GM04503 (cell line): ENCODE measurements at places on chromosomes 5 and 9.

DNA sequence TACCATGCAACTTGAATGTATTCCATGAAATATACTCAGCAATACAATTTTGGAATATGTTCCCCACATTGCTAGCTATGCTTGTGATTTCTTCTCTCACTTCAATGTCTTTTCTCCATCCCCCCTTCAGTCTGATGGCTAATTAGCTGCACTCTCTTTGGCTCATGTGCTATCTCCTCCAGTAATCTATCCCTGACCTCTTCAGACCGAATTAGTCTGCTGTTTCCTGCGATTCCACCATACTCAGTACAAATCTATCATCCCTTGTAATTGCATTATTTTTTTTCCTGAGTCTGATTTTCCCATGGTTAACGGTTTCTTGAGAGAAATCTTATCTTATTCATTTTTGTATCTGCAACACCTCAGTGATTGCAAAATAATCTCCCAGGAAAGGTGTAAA is 360.7 kb upstream of the CDH10 start:
- no peak for DNase-seq

DNA sequence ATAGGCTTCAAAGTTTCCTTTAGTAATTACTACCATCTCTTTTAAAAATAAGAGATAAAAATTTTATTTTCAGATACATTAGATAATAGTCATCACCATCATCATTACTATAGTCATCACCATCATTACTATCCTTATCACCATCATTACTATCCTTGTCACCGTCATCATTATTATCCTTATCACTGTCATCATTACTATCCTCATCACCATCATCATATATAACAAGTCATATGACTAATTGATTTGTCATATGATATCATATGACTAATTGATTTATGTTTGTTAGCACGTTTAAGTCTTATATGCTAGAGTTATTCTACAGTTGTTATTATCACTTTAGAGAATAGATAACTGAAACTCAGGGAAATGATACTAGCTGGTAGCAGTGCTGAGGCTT is 382.1 kb upstream of the CDH18 start:
- no peak for DNase-seq

DNA sequence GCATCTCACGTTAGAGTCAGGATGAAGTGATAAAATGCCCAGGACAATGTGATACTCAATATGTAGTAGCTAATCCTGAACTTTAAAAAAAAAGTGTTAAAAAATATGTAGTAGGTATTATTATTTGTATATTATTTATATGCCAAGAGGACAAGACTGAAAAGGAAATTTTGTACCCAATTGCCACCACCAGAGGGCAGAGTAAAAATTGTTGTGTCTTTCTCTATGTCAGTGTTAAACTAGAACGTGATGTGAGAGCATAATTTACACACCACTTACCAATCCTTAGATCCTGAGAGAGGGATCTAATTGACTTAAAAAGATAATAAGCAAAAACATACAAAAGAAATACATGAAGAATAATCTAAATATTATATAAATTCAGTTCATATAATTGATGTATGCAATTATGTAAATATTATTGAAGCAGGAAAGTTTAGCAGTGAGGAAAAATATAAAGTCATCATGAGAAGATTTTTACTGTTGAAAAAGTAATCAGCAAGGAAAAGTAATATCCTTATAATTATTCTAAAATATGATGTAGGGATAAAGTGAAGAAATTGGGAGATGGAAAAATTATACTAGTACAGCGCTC is 288.9 kb downstream of the RAB3C start:
- DNase-seq, result no peak

- no peak for DNase-seq
These were observed 125.9 kb downstream of the CEP120 start for GRCh38 chr5:123297198-123297831.

- DNase-seq, result peak; percentile 54
These were observed 160.8 kb upstream of the CDKN2B start for GRCh38 chr9:22169727-22170503.

DNA sequence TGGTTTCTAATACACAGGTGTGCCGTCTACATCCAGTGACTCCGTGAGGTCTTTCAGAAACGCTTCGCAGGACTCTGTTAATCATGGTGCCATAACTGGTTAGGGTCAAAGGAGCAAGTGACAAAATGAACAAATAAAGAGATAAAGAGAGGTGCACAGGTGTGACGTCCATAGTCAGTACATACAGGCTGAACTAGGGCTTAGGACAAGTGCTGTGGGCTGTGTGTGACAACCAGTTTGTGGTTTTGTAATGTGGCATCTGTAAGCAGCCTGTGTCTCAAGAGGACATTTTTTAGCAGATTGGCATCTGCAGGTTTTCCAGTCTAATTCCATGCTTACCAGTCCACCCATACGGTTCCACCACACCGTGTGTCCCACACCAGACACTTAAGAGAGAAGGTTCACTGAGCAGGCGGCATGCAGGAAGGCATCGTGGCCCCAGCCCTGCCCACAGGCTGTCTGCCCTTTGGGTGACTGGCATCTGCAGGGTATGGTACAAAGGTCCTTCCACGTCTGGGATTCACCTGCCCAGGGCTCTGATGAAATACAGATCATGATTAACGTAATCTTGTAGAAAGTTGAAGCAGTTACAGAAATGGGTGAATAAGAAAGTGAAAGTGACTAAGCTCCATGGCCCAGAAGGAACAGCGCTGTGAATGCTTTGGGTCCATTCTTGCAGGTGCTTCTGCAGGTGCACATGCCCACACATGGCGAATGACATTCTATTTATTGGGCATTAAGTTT is 26.9 kb downstream of the SRD5A1 start:
- DNase-seq, result no peak

GRCh38 chr5:180133060-180133459 is 61.5 kb upstream of the RNF130 start:
- DNase-seq, result no peak

DNA sequence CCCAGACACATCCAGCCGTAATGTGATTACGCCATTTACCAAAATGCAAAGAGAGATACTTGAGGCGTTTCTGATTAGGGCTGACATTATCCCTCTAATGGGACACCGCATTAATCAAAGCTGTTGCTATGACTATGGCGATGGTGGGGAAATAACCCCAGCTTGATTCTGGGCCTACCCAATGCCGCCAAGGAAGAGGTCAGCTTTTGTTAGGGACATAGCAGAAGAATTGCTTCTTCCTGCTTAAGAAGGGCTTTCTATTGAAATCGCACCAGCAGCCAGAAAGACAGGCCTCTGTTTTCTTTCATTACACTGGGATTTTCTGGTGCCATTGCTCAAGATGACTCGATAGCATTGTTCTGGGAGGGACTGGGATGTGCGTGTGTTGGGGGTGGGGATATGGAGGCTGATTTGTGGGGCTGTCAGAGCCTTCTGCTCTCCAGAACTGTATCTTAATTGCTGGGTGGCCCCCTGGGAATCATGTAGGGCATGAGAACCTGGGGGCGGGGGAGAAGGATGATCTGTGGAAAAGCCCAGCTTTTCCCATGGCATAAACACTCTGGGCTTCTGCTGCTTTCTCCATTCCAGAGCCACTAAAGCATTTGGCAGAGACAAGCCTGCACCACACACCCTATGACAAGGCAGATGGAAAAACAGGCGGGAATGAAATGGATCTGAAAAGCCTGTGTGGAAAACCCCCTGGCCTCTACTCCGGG is 106.5 kb upstream of the RAD23B start:
- DNase-seq, result peak; percentile 79

GRCh38 chr9:31776471-31776870 is 608.0 kb upstream of the ACO1 start:
- DNase-seq, result no peak

GRCh38 chr5:26856238-26856637 is 182.1 kb downstream of the CDH9 start:
- no peak for DNase-seq

DNA sequence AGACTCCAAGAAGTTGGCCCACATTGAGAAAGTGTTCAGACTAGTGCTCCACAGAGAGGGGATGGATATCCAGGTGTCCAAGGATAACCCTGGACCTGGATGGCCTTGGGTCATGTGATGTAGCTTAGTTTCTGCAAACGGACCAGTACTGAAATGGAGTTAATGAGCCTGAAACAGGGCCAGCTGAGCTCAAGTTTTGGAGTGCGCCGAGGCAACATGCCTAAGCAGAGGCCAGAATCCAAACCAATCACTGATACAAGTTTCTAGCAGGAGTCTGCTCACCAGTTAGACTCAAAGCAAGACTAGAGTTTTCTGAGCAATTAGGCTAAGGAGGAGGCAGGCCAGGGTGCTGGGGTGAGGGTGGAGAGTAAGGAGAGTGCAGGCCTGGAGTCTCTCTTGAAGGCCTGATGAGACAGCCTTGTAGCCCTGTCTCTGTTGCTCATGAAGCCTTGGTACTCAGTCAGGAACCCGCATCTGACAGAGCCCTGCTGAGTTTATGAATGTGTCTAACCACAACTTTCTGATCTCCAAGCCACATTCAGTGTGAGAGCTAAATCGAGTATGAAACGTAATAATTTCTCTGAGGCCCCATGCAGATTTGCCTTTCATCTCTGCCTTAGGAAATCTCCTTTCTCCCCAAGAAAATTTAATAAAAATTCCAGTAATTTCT is 68.9 kb upstream of the EQTN start:
- no peak for DNase-seq

GRCh38 chr9:22922222-22922621 is 475.6 kb downstream of the DMRTA1 start:
- no peak for DNase-seq

- no peak for DNase-seq
These were observed 15.4 kb downstream of the FAM81B start for GRCh38 chr5:95406426-95407090.

GRCh38 chr5:177162379-177162778 is 28.8 kb downstream of the NSD1 start:
- DNase-seq, result no peak

DNA sequence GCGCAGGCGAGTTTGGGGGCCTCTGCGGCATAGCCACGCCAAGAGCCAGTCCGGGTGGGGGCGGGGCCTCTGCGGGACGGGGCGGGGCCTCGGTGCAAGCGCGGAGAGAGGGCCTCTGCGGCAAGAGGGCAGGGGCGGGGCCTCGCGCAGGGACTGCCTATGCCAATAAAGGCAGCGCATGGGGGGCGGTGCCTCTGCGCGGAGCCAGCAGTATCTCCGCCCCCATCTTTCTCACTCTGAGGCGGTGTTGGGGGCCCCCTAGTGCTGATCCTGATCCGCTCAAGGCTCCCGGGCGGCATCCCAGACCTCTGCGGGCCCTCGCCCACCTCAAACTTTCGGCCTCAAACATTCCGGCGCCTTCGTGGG is 9.2 kb upstream of the GPRIN1 start:
- no peak for DNase-seq

GRCh38 chr9:81627481-81627880 is 61.9 kb downstream of the TLE1 start:
- DNase-seq, result no peak

- no peak for DNase-seq
These were observed 37.5 kb upstream of the GPR151 start for GRCh38 chr5:146553446-146553845.
